ENCODE measurements at places on chromosomes 4 and X. TPM values are rescaled to one million over a fixed set of nuclear protein-coding genes. Genes with fewer than 3 reads are reported as not detected.

Gene JCHAIN
- not detected for total RNA-seq

Gene TAF7L
- total RNA-seq, result not detected

Gene DCAF12L2
- not detected for total RNA-seq

Gene TEC
- 0.51 TPM for total RNA-seq

Gene RRH
- not detected for total RNA-seq

Gene DDX60
- total RNA-seq, result 5.9 TPM

Gene KLB
- 0.07 TPM for total RNA-seq

Measured in airway epithelial cell (primary cell).